Retinal pigment epithelial cell (primary cell): ENCODE measurements at places on chromosomes 4 and X.

- no peak for DNase-seq
Measured at GRCh38 chr4:52019936-52020657, at the start of gene LRRC66. TSS of gene LRRC66 (minus strand) at chr4:52020363. CDS start at chr4:52017613, 2,750 bp downstream.

DNA sequence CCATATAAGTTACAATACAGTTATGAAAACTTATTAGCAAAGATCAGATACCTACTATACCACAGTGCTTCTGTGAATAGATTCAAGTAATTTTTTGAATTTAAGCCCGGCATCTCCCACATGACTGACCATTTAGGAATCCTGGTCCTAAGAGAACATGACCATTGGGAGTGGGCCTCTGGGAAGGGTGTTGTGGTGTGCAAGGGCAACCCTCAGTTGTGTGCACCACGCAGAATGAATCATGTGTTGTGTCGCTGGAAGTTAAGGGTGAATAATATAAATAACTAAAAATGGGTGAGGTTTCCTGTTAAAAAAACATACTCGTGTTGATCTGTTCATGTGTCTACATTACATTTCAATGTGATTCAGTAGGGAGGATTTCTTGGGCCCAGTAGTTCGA lies 15.5 kb downstream of the CPE start:
- DNase-seq: no peak

DNA sequence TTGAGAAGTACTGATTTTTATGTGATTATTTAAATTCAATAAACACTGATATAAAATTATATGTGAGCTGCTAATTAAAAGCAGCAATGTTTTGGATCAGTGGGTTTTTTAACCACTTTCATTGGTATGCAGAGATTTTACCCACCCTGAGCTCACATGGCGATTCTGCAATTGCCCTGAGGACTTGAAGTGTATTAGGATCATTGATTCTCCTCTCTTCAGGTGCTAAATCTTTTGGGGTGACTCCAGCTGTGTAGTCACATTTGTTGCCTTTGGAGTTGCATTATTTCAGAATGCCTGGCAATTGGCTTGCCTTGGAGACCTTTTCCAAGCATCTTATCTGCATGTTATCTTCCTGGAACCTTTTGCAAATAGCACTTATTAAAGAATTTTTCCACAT lies 51.3 kb downstream of the UGT8 start:
- DNase-seq: no peak

DNA sequence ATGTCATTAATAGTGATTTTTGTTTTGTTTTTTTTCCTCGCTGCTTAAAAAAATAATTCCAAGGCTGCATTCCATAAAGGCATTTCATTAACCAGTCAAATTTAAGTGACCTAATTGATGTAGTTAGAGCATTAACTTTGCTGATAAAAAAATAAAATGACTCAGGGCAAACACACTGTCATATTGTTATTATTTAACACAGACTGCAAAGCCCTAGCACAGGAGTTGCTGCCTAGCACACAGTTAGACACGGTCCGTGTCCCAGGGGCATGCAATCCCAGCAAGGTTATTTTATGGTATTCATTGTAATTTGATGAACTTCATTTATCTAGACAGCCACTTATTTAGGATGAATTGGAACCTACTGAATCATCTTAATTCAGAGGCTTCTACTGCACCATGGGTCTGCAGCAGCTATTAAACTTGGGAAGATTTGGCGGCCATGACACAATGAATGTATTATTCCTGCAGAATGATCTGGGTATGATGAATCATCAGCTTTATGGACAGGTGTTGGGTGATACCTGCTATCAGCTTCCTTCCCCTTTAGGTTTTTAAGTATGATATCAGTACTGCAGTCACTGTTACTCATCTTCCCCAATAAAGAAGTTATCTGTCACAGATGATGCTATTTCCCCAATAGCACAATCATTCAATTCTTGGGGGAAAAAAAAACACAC lies 182.7 kb downstream of the PPARGC1A start:
- no peak for DNase-seq

- DNase-seq: no peak
Measured at GRCh38 chr4:82561786-82562563, at the start of gene TMEM150C. TSS of gene TMEM150C (minus strand) at chr4:82561988. CDS start at chr4:82504657, 57,331 bp downstream.
